ENCODE measurements at places on chromosomes 16 and 17.

DNA sequence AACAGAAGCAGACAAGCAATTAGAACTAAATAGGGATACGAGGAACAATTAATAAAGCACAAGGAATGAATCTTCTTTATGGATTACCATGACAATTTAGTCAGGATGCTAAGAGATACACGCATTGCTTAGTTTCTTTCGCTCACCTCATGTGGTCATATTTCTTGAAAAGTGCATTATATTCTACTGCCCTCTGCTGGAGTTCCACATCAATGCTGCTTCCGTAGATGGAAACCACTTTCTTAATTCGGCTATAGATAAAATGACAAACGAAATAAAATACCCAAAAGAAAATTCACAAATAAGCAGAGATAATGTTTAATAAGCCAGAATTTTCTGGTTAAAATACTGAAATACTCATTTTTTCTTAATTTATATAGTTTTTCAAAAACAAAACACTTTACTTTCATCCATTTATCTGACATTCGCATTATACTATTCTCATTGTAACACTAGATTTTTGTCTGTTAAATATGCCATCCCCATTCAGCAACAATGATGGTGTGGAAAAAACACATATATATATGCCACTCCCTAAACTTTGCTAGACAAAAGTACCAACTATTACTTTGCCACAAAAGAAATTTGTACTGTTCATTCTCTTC is 22.0 kb upstream of the PHLPP2 start:
- DNase-seq, result peak; percentile 12

DNA sequence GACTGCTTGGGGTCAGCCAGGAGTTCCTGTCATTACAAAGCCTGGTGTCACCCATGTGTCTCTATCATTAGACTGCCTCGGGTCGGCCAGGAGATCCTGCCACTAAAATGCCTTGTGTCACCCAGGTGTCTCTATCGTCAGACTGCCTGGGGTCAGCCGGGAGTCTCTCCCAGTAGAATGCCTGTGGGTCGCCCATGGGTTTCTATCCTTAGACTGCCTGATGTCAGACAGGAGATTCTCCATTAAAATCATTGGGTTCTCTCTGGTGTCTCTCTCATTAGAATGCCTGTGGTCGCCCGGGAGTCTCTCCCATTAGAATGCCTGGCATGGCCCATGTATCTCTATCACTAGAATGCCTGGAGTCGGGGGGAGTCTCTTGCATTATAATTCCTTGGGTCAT is 2231.0 kb downstream of the TP53TG3F start:
- no peak for DNase-seq

DNA sequence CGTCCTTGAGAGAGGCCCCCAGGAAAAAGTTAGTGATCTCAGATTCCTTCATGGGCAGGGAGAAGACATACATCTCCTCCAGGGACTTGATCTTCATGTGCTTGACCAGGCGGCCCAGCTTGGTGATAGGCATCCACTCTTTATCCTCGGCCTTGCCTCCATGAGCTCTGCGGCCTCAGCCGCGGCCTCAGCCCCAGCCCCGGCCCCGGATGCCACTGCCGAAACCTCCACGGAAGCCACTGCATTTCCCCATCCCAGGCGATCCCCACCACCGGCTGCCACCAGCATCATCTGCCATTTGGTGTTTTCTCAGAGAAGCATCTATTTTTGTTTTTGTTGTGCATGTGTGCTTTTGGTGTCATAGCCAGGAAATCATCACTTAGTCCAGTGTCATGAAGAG is 16.7 kb upstream of the DHRS11 start:
- DNase-seq, result no peak

DNA sequence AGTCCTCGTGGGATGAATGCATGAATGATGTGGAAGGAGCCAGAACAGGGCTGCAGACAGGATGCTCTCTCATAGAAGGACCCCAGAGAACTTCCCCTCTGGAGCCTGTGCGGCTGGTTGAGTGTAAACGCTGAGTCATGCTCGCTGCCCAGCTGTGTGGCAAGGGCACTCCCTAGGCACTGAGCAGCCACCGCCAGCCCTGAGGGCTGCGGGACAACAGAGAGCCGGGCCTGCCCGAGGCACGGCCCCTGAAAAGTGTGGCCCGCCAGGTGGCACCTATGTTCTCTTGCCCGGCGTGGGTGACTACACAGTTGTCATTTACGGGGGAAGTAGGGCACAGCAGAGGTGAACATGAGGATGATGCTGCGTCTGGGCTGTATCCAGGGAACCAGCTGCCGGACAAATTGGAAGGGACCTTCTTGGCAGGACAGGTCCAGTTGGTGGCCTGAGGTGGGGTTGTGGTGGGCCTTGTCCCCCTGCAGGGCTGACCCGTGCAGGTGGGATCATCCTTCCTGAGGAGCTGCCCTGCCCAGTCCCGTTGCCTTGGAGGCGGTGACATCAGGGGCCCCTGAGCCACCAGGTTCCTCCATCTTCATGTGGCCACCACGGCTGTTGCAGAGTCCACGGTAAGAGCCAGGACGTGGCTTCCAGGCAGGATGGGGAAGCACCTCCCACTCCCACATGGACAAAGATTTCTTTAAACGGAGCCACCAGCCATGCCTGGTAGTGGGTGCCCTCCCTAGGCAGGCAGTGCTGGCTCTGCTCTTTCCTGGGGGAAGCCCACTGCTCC is 94.8 kb upstream of the CBX4 start:
- DNase-seq, result no peak

GRCh38 chr17:31269578-31269983 is 27.5 kb downstream of the OMG start:
- DNase-seq, result peak; percentile 7

DNA sequence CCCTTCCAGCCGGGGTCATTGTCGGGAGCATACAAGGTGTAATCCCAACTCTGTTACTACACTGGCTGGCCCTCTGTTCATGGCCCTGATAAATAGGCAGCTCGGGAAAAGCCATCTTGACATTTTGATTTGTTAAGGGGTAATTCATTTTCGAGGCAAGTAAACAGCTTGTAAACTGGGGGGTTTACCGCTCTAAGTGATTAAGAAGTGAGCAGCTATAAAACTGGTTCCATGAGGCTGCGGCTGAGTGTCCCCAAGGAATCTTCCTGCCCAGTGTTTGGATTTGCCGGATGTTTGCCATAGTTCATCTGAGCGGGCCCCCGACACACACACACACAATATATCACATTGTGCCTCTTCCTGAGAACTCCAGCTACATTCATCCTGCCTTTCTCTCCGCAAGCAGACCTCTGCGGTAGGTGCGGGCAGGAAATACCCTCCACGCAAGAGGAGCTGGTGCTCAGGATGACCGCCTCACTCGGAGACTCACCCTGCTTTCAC is 92.2 kb downstream of the SOCS1 start:
- DNase-seq, result peak; percentile 45

Measured in renal cortex interstitium (tissue), 15 donors.